ENCODE measurements at places on chromosomes 13 and 19. TPM values are rescaled to one million over a fixed set of nuclear protein-coding genes. Genes with fewer than 3 reads are reported as not detected.

GRCh38 chr13:56396318-56396717, 744.4 kb upstream of the PRR20A start:
- no peak for DNase-seq
- no peaks in the 10 kb centered on the region for H3K36me3 ChIP-seq
- H3K4me3 ChIP-seq = no peak overlapping the region
- no peak overlapping the region for H3K27ac ChIP-seq

DNA sequence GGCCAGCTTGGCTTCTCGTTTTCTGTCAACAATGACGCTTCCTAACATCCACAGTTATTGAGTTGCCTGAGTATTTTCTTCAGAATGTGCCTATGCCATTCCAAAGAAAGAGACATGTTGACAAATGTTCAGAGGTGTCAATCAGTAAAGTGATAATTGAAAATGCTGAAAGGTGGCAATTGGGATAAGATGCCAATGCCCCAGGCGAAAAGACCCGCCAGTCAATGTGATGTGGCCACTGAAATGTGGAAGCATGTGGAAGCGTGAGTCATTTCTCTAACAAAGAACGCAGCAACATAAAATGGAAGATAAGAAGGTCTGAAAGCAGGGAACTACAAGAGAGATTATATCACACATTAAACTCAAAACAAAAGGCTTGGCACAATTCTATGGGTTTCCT, 882.2 kb upstream of the SLC10A2 start:
- H3K4me3 ChIP-seq = no peak overlapping the region
- DNase-seq = no peak
- H3K27ac ChIP-seq = no peak overlapping the region
- no peaks in the 10 kb centered on the region for H3K4me1 ChIP-seq
- H3K36me3 ChIP-seq = no peaks in the 10 kb centered on the region

DNA sequence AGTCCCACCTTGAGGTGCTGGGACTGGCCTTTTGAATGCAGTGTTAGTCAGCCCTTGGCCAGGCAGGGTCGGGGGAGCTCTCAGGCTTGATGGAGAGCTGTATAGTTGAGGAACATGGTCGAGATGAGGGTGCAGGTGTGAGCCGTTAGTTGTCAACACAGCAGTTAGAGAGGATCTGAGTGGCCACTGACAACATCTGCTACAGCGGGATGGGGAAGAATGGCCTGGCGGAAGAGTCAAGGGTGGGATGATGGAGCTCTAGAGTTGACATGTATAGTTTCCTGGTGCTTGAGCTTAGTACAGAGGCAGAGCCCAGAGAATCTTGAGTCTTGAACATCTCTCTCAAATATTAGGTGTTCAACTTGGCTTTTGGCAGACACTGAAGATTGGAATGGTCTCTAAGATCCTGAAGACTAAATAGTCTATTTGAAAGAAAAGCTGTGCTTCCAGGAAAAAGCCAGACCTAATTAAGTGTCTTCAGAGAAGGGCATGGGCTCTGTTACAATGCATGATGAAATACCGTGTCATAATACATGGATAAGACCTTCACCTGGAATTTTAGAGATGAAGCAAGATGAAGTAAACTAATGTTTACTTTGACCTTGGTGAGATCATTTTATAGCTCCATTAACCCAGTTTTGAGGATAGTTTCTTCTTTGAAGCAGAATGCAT, 9.7 kb downstream of the PCCA start:
- no peak overlapping the region for H3K4me3 ChIP-seq
- no peak for DNase-seq
- no peaks in the 10 kb centered on the region for H3K36me3 ChIP-seq
- no peaks in the 10 kb centered on the region for H3K27me3 ChIP-seq

- H3K27ac ChIP-seq = no peak overlapping the region
- H3K27me3 ChIP-seq = no peaks in the 10 kb centered on the region
- no peak overlapping the region for H3K4me3 ChIP-seq
- DNase-seq = no peak
- no peaks in the 10 kb centered on the region for H3K4me1 ChIP-seq
These were observed 261.8 kb downstream of the KLF12 start for GRCh38 chr13:73872397-73872796.

DNA sequence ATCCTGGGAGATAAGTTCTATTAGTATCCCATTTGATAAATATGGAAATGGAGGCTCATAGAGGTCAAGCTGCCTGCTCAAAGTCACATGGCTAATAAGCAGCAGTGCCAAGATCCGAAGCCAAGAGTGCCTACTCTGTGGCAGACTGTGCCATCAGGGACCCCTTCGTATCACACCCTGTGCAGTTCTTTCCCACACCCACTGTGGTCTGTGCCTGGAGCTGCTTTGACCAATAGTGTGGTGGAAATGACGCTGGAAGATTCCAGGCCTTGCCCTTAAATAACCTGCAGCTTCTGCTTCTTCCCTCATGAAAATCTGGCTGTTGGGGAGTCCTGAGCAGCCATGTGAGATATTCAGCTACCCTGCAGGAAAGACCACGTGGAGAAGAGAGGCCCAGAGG, 10.1 kb downstream of the OPA3 start:
- no peaks in the 10 kb centered on the region for H3K27me3 ChIP-seq
- H3K36me3 ChIP-seq = no peaks in the 10 kb centered on the region
- peaks cover 11% of the 10 kb centered on the region for H3K4me1 ChIP-seq
- no peak overlapping the region for H3K4me3 ChIP-seq
- H3K27ac ChIP-seq = peak overlapping the region; percentile 19

DNA sequence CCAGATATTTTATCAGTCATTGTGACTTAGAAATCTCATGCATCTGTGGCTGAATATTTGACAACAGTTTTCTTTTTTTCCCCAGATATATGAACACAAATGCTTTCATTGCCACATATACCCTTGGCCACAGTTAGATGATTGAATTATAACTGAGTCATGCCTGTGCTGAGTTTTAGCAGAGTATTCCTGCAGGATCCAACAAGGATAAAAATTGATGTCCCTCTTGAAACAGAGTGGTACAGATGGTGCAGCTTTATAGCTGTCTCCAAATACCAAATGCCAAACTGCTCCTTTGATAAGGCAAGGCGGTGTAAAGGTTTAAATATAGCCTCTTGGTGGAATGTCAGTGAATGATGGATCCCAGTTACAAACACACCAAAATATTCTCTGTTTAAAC, 428.5 kb downstream of the GPC6 start:
- H3K36me3 ChIP-seq = no peaks in the 10 kb centered on the region
- DNase-seq = no peak
- no peak overlapping the region for H3K27ac ChIP-seq
- H3K4me3 ChIP-seq = no peak overlapping the region
- H3K27me3 ChIP-seq = no peaks in the 10 kb centered on the region
- no peaks in the 10 kb centered on the region for H3K4me1 ChIP-seq

GRCh38 chr19:37505958-37506386, 767 bp upstream of the ZNF793 start:
- no peaks in the 10 kb centered on the region for H3K36me3 ChIP-seq
- DNase-seq = no peak
- H3K4me1 ChIP-seq = peaks cover 13% of the 10 kb centered on the region

- peaks cover 3% of the 10 kb centered on the region for H3K4me1 ChIP-seq
- H3K4me3 ChIP-seq = no peak overlapping the region
- H3K36me3 ChIP-seq = no peaks in the 10 kb centered on the region
- DNase-seq = peak; percentile 61
- no peak overlapping the region for H3K27ac ChIP-seq
These were observed 6.2 kb downstream of the SYT5 start for GRCh38 chr19:55173714-55174409.

GRCh38 chr19:6491802-6492592, 10.1 kb downstream of the TUBB4A start:
- H3K27me3 ChIP-seq = no peaks in the 10 kb centered on the region
- no peaks in the 10 kb centered on the region for H3K36me3 ChIP-seq
- H3K4me3 ChIP-seq = no peak overlapping the region
- no peak overlapping the region for H3K27ac ChIP-seq

DNA sequence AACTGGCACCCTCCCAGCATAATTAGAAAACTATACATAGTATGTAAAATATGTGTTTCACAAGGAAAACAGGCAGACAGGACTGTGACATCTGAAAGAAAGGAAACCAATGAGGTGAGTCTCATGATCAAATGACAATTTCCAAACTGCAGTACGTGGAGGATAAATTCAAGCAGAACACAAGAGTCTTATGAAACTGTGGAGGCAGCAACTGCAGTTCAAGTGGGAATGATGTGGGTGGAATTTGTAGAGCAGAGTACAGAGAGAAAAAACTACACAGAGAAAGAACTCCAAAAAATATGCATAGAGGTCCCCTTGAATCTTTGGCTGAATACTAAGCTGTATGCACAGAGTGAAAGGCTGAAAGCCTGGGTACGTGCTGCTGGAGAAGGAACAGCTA, 9.7 kb downstream of the SIGLEC6 start:
- H3K27me3 ChIP-seq = peaks cover 11% of the 10 kb centered on the region
- no peak overlapping the region for H3K4me3 ChIP-seq
- no peaks in the 10 kb centered on the region for H3K4me1 ChIP-seq
- H3K27ac ChIP-seq = no peak overlapping the region
- no peak for DNase-seq
- H3K36me3 ChIP-seq = no peaks in the 10 kb centered on the region

- H3K36me3 ChIP-seq = no peaks in the 10 kb centered on the region
- H3K4me3 ChIP-seq = no peak overlapping the region
These were observed 89.3 kb downstream of the NUFIP1 start for GRCh38 chr13:44899967-44900366.

DNA sequence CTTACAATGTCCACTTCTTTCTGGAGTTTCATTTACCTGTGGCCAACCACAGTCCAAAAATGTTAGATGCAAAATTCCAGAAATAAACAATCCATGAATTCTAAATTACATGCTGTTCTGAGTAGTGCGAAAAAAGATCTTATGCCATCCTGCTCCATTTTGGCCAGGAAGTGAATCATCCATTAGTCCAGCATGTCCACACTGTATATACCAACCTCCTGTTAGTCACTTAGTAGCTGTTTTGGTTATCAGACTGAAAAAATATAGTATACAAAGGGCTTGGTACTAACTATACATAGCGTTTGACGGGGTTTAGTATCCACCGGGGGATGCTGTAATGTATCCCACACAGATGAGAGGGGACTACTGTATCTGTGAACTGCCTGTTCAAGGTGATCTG, 618.0 kb upstream of the ARGLU1 start:
- H3K36me3 ChIP-seq = no peaks in the 10 kb centered on the region
- DNase-seq = no peak
- H3K27me3 ChIP-seq = no peaks in the 10 kb centered on the region

DNA sequence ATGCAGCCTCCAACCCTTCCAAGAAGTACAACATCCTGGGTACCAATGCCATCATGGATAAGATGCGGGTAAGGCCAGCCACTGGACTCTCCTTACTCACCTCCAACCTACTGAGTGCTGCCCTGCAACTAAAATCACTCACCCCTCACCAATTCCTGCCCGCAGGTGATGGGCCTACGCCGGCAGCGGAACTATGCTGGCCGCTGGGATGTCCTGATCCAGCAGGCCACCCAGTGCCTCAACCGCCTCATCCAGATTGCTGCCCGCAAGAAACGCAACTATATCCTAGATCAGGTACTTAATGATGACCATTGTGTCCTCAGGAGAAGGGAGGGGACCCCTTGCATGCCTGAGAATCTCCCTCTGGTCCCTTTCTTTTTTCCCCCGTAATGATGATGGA, 15.6 kb upstream of the CCDC97 start:
- peaks cover 79% of the 10 kb centered on the region for H3K36me3 ChIP-seq
- H3K4me3 ChIP-seq = no peak overlapping the region
- no peaks in the 10 kb centered on the region for H3K27me3 ChIP-seq
- H3K27ac ChIP-seq = no peak overlapping the region

GRCh38 chr13:98504371-98504963, 72.4 kb downstream of the STK24 start:
- peaks cover 78% of the 10 kb centered on the region for H3K4me1 ChIP-seq
- no peak overlapping the region for H3K27ac ChIP-seq
- no peaks in the 10 kb centered on the region for H3K27me3 ChIP-seq
- DNase-seq = no peak
- no peak overlapping the region for H3K4me3 ChIP-seq
- no peaks in the 10 kb centered on the region for H3K36me3 ChIP-seq

GRCh38 chr13:77554069-77554468, 18.6 kb downstream of the SCEL start:
- no peaks in the 10 kb centered on the region for H3K4me1 ChIP-seq
- no peaks in the 10 kb centered on the region for H3K27me3 ChIP-seq
- no peak overlapping the region for H3K27ac ChIP-seq

GRCh38 chr19:8577247-8577646, at the start of gene MYO1F:
Gene MYO1F, minus strand, starts transcription at chr19:8577442. Its CDS starts 133 bp downstream, at chr19:8577309.
- no peaks in the 10 kb centered on the region for H3K4me1 ChIP-seq
- no peak within 1 kb of the TSS for H3K27ac ChIP-seq
- H3K27me3 ChIP-seq = no peaks in the 10 kb centered on the region
- peak; percentile 35 for DNase-seq
- no peaks in the 10 kb centered on the region for H3K36me3 ChIP-seq

GRCh38 chr19:38115271-38115802, 108.7 kb downstream of the DPF1 start:
- H3K4me1 ChIP-seq = no peaks in the 10 kb centered on the region
- H3K36me3 ChIP-seq = no peaks in the 10 kb centered on the region
- no peak overlapping the region for H3K4me3 ChIP-seq
- no peak overlapping the region for H3K27ac ChIP-seq
- DNase-seq = no peak

DNA sequence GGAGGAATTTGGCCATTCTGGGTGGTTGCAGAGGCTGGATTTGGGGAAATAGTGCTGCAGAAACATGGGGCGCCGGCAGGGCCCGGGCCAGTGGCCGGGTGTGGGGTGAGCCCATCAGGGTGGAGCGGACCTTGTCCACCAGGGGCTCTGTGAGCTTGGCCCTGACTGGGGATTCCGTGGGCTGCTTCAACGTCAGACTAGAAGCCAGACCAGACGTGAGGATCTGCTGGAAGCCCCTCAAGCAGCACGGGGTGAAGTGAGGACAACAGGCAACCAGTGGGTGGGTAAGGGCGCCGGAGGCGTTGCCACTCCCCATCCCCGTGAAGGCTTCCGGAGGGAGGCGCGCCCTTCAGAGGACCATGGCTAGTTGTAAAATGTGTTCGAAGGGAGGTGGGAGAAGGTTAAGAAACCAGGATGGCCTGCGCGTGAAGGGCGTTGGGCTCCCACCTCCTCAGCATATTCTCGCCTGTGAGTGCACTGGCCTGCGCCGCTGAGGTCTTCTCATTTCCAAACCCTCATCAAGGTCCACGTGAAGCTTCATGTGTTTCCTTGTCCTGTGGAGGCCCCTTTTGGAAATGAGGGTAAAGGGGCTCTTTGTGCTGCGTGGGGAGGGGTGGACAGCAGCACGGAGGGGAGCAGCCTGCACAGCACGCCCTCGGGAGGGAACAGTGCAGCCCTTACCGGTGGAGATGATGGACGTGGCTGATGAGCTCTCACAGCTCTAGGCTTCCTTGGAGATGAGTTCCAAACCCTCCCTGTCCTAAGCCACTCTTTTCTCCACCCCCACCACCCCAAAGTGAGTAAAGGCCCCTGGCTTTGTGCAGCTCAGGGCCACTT, 8.3 kb downstream of the TEX29 start:
- H3K4me1 ChIP-seq = no peaks in the 10 kb centered on the region
- no peak overlapping the region for H3K27ac ChIP-seq
- no peaks in the 10 kb centered on the region for H3K36me3 ChIP-seq
- DNase-seq = no peak

- H3K27me3 ChIP-seq = peaks cover 6% of the 10 kb centered on the region
- no peak overlapping the region for H3K27ac ChIP-seq
- no peaks in the 10 kb centered on the region for H3K36me3 ChIP-seq
- DNase-seq = no peak
These were observed 157.5 kb downstream of the FLT1 start for GRCh38 chr13:28337166-28338005.

Gene PTGER1
- total RNA-seq = 31.1 TPM

Gene SBSN
- total RNA-seq = not detected

Gene ZNF490
- total RNA-seq = 5.6 TPM

Gene NKPD1
- 0.24 TPM for total RNA-seq

Gene ZNF730
- not detected for total RNA-seq

Gene CGB1
- not detected for total RNA-seq

Gene NXNL1
- not detected for total RNA-seq

Gene GAPDHS
- total RNA-seq = not detected
